ENCODE measurements at places on chromosomes 3 and 15.

DNA sequence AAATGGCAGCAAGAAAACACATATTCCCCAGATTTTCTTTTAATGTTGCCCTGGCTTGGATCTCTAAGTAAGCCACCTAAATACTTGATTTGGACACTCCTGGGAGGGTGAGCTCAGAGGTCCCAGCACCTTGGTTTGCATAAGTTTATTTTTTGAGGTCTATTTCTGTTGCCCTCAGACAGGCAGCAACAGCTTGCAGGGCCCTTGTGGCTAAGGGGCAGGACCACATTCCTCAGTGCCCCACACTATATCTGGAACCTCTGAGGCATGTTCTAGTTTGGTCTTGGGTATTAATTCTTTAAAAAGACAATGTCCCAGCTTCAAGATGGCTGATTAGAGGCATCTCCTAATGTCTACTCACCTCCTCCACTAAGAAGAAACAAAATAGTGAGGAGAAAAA is 57.5 kb downstream of the IGSF11 start:
- no peak for DNase-seq

DNA sequence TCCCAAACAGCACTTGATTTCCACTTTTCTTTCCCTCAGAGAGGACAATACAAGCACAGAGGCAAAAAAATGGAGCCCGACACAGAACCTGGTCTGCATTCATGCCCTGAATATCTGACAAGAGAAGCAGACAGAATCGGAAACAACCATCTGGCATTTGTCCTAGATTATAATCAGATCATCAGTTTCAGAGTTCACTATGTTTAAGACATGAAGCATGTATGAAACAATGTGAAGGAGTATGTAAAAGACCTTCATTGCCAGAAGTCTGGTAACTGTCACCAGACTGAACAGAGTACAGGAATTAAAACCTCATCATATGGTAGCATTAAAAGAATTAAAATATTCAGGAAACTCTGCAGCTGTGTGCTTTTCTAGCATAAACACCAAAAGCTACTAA is 65.0 kb downstream of the SETD2 start:
- no peak for DNase-seq

- DNase-seq: no peak
Observed at GRCh38 chr3:18988614-18989229, 159.6 kb upstream of the KCNH8 start.

DNA sequence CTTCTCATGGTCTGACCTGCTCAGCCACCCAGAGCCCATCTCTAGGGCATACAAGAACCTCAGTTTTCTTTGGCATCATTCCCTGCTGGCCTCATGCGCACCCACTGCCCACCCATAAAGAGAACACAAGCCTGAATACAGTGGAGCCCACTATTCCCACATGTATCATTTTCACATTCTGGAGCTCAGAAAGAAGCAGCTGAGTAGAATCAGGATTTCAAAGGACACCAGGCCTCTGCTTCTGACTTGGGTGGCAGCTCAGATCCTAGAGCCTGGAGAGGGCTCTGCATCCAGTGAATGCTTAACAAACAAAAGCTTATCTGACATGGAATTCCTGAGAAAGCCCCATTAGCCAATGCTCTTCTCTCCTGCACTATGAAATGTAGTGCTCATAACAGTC is 34.7 kb downstream of the RBP2 start:
- no peak for DNase-seq

DNA sequence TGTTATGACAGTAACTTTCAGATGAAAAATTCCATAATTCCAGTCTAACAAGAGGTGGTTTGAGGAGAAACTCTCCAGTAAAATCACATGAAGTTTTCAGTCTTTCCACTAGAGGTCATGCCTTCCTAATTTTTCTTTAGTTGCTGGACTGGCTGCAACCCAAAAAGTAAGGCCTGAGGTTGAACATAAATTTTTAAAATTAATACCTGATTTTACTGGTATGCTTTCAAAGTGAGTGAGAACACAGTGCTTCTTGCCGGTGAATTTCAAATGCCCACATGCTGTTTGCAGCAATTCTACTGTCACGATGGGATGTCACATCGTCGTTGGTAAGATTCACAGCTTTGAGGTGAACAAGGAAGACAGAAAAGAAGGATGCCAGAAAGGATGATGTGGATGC is 89.0 kb upstream of the FGF12 start:
- no peak for DNase-seq

- no peak for DNase-seq
Observed at GRCh38 chr3:179093807-179094206, 22.2 kb upstream of the ZMAT3 start.

- DNase-seq: no peak
Observed at GRCh38 chr15:40923551-40923950, 5.6 kb upstream of the DLL4 start.

- no peak for DNase-seq
Observed at GRCh38 chr3:158918008-158918407, 116.2 kb downstream of the MFSD1 start.

GRCh38 chr3:69160107-69160506 is 37.7 kb upstream of the LMOD3 start:
- DNase-seq: no peak
